ENCODE measurements at places on chromosomes 13 and 19. TPM values are rescaled to one million over a fixed set of nuclear protein-coding genes. Genes with fewer than 3 reads are reported as not detected.

SIAH3 gene
- not detected for total RNA-seq

FBL gene
- 311 TPM for total RNA-seq

PLK5 gene
- not detected for total RNA-seq

GFY gene
- not detected for total RNA-seq

SYT5 gene
- total RNA-seq, result not detected

ZNF208 gene
- 0.45 TPM for total RNA-seq

ZNF541 gene
- total RNA-seq, result not detected

KLF12 gene
- total RNA-seq, result 24.6 TPM

ZNF90 gene
- total RNA-seq, result 67.1 TPM

CLDND2 gene
- not detected for total RNA-seq

Measured in stomach (tissue), 19 donors.